Activated T-cell treated with anti-CD3 and anti-CD28 coated beads, Interleukin-2, amount 50 U/mL, for 72 hours (primary cell): ENCODE measurements at places on chromosomes 6 and 20. TPM values are rescaled to one million over a fixed set of nuclear protein-coding genes. Genes with fewer than 3 reads are reported as not detected.

- DNase-seq: no peak
These were observed 41.0 kb downstream of the PHF3 start for GRCh38 chr6:63676412-63677114.

GRCh38 chr20:8309634-8310033 is 177.6 kb downstream of the PLCB1 start:
- no peak for DNase-seq

TAAR6 gene
- not detected for total RNA-seq

DNA sequence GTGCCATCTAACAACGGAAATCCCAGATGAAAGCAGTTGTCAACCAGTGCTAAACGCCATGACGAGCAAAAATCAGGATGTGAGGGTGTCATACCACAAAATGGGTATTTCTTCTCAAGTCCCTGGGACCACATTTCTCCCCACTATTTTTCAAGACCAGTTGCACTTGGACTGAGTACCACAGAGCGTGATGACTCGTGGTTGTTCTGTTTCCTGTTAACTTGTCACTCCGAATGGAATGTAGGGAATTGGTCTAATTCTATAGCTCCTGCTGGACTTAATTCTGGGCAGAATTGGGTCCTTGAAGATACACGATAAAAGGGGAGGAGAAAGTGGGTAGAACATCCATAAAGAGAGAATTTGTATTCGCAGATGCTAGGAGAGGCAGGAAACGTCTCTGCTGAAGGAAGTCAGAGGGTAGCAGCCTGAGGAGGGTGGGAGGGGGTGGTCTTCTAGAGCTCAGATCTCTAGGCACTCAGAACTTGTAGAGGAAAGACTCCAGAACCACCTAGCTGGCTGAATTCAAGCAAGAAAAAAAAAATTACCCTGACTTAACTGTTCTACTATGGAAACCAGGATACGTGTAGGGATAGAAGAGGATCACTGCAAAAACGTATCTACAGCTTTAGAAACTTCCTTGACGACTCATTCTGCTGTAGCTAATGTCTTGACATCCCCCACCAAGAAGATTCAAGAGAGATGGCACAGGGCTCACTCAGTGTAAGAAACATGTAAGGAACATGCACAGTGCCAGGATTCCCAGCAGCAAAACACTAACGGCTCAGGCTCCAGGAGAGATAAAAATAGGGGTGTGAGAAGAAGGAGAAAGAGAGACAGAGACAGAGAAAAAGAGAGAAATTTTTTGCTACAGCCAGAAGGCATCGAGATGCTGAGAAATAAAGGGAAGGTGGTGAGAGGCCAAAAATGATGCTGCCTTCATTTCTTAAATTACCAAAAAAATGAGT is 494.7 kb downstream of the CD83 start:
- DNase-seq: no peak

DNA sequence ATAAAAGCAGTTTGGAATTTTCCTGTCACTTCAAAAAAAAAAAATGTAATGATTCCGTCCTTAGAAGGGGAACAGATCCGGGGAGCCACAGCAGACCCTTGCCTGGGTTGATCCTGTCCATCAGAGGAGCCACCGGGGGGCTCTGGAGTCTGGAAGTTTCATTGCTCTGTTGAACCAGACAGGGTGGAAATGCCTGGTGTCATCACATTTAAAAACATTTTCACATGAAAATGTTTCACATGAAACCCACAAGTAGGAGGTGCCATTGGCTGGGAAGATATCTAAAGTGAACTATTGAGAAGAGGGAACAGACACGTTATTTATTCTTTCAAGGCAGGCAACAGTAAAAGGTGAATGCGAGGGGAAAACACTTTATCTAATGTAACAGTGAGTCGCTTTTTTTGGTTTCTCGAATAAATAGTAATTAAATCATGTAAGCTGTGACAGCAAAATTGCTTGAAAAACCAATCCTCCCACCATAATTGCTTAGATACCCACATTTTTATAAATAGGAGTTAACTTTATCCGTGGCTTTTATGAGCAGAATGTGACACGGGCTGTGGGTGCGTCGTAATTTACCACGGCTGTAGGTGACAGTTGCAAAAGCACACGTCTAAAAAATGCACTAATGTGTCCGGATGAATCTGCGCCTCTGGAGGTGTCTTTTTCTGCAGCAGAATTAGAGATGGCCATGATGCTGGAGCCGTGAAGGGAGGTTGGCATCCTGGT is 323.4 kb downstream of the TAF4 start:
- no peak for DNase-seq

C6orf163 gene
- 2.7 TPM for total RNA-seq

DNA sequence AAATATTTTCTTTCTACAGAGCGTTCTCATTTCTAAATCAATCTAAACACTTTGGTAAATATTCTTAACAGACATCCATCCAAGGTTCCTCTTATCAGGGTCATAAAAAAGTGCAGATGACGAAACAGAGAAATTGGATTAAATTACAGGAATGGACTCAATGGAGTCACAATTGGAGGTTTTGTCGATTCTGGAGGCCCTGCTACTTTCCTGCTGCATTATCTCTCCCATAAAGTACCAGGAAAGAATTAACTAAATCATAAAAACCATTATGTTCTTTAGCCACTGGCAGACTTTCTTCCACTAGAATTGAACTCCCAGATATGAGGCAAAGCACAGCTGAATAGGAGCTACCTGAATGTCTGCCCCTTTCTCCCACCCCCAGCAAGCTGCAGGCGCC is 610.6 kb downstream of the HDGFL1 start:
- no peak for DNase-seq

GRCh38 chr6:24868765-24869164 is 67.0 kb downstream of the RIPOR2 start:
- no peak for DNase-seq

- no peak for DNase-seq
These were observed 44.9 kb downstream of the HLA-DRA start for GRCh38 chr6:32484614-32484998.

GRCh38 chr20:53161073-53161472 is 188.9 kb downstream of the TSHZ2 start:
- DNase-seq: no peak

HSD17B8 gene
- 35.8 TPM for total RNA-seq
